ENCODE measurements at places on chromosomes 6 and 20. TPM values are rescaled to one million over a fixed set of nuclear protein-coding genes. Genes with fewer than 3 reads are reported as not detected.

B3GALT4 gene
- 0.58 TPM for total RNA-seq

DNA sequence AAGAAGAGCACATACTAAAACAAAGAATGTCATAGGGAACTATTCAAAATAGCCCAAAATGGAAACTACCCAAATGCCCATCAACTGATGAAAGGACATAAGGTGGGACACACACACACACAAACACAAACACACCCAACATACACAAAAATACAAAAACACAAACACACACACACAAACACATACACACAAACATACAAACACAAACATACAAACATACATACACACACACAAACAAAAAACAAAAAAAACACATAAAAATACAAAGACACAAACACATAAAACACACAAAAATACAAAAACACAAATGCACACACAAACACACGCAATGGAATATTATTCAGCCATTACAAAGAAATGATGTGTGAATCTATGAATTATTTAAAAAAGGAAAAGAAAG is 203.6 kb downstream of the ERMARD start:
- H3K4me1 ChIP-seq, result no peaks in the 10 kb centered on the region
- DNase-seq, result no peak
- H3K36me3 ChIP-seq, result no peaks in the 10 kb centered on the region

DNA sequence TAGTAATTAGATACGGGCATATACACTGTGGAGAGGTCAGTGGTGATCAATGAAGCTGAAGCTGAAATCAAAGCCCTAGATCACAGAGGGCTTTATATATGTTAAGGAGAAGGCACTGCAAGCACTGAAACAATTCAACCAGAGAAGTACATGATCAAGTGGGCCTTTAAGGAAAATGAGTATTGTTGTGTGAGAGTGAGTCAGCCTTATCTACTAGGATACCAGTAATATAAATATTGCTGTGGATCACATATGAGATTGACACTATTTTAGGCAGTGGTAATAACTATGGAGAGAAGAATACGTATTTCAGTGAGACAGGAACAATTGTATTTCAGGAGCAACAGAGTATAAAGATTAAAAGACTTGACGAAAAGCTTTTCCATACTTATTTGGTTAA is 1172.2 kb upstream of the GJE1 start:
- H3K27me3 ChIP-seq, result no peaks in the 10 kb centered on the region
- H3K4me3 ChIP-seq, result no peak overlapping the region
- H3K36me3 ChIP-seq, result no peaks in the 10 kb centered on the region

LY6G5B gene
- total RNA-seq, result 16.0 TPM

- H3K27me3 ChIP-seq, result no peaks in the 10 kb centered on the region
- DNase-seq, result no peak
- H3K4me3 ChIP-seq, result no peak overlapping the region
- H3K4me1 ChIP-seq, result peaks cover 6% of the 10 kb centered on the region
These were observed 15.2 kb downstream of the DDO start for GRCh38 chr6:110400208-110400607.

- no peak for DNase-seq
- no peaks in the 10 kb centered on the region for H3K27me3 ChIP-seq
- peak overlapping the region; percentile 26 for H3K27ac ChIP-seq
- peaks cover 75% of the 10 kb centered on the region for H3K36me3 ChIP-seq
- H3K4me3 ChIP-seq, result peak overlapping the region; percentile 99
These were observed 1.9 kb downstream of the NOL7 start for GRCh38 chr6:13617066-13617465.

GABRR2 gene
- not detected for total RNA-seq

Measured in MCF 10A (cell line).